ENCODE measurements at places on chromosomes 4 and X.

DNA sequence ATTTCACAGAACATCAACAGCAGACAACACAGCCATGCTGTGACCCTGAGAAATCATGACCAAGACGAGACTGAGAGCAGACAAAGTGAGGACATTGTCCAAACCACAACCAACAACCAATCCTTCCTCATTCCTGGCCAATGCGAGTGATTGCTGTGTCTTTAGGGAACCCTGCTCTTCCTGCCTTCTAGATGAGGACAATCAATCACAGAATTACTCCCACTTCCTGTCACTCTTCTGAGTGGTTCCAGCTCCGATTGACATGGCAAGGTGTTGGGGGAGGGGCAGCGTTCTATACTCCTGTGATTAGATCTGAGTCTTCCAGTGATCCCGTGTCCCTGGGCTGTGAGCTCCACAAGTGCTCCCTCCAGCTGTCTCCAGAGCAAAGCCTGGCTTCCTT, 227.8 kb downstream of the STIM2 start:
- DNase-seq, result no peak

- no peak for DNase-seq
Observed at GRCh38 chr4:54542119-54542438, 115.7 kb upstream of the KIT start.

DNA sequence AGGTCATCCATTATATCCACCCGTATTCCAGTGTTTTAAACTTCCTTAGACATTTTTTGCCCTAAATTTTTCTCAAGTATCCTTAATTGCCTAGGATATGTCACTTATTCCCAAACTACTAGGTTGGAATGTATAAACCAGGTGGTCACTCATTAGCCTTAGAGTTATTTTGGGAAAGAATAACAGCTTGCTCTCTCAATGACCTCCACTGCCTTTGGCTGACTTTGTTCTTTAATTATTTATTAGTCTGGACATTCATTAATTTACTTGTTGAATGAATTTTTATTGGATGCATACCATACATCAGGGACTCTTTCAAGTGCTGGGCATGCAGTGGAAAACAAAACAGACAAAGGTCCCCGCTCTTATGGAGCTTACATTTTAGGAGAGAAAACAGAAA, 609.3 kb upstream of the IGFBP7 start:
- no peak for DNase-seq

DNA sequence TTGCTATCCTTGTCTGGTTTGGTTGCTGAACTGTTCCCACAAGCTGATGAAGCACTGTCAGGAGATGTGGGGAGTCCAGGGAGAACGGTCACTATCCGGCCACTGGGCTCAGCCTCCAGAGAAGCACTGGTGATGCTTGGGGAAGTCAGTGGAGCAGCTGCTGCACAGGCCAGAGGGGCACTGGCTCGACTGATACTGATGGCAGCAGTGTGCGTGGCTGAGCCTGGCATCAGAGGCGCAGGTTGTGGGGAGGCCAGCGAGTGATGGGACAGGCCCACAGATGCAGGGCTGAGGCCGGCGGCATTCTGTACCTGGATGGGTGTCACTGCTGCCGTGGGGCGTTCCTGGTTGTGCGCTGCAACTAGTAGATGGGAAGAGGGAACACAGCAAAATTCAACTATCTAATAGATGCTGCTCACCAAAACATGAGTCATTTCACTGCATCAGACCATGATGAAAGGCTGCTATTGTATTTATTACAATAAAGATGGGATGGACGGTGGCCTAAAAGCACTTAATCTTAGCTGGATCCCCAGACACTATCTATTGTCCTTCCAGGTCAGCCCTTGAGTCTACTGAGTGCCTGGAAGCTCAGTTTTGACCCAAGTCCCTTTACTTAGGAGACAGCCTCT, 106.3 kb upstream of the CBR4 start:
- DNase-seq, result no peak

DNA sequence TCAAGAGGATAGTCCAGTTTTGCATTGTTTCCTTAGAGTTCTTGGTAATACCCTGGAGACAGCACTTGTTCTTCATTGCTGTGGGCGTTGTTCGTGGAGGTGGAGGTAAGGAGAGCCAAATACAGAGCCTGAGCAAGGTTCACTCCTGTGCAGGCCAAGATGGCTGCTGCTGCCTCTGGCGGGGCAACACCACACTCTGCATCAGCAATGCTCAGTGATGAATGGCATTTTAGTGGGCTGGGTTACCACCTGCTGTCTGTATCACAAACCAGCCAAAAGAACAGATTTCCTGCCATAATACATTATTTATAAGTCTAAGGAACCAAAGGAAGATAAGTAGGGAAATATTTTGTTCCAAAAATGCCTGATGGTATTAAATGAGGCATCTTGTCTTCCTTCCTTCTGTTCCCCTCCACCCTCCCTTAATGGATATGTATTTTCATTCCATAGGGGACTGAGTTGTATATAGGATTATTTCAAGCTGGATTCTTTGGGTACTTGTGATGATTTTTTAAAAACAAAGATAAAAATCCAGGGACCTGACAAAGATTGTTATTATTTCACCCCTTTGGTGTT, 61.6 kb upstream of the LIMCH1 start:
- DNase-seq, result no peak

- no peak for DNase-seq
Observed at GRCh38 chr4:25938366-25938765, 24.3 kb downstream of the SMIM20 start.

DNA sequence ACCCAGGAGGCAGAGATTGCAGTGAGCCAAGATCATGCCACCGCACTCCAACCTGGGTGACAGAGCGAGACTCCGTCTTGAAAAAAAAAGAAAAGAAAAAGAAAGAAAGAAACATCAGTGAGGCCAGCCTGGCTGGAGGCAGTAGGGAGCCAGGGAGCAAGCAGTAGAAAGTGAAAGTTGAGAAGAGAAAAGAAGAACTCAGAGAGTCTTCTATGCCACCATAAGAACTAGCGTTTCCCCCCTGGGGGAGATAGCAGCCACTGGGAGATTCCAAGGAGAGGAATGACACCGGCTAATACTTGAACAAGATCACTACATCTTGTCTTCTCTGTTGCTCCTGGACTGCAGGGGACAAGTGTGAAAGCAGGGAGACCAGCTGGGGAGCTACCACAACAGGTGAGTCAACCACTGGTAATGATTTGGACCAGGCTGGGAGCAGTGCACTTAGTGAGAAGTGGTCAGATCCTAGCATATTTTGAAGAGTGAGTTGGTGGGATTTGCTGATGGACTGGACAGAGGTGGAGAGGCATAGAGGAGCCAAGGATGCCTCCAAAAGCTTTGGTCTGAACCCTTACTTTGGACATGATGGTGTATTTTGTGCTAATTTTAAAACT, 33.4 kb downstream of the SLC2A9 start:
- no peak for DNase-seq

DNA sequence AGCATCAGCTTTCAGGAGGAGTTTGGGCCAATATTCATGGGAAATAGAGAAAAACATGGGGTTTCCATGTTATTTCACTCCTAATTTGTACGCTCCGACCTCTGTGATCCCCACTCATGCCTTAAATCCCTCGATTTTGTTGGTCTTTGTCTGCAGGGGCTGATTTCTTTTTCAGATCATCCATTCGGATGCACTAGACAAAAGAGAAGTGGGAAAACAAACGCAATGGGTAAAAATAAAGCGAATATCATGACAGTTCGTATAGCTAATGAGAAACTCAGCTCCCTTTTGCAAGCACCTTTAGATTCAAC, 139.1 kb upstream of the PLAC1 start:
- no peak for DNase-seq

DNA sequence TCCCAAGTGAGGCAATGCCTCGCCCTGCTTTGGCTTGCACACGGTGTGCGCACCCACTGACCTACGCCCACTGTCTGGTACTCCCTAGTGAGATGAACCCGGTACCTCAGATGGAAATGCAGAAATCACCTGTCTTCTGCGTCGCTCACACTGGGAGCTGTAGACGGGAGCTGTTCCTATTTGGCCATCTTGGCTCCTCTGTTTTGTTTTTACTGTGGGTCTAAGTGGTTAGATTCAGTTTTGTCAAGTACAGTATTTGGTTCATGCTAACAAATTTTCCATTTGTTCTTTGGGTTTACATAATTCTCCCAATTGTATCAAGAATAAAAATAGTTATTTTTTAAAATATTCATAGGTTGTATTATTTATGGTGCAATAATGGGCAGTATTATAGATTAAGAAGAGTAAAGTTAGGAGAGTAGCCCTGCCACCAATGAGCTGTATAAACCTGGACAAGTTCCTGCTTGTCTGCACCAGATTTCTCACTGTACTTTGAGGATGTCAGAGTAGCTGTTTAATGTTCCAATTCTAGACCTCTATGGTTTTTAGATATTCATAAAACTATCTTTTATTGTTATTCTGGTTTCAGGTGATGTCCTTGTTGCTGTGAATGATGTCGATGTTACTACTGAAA, 23.4 kb downstream of the INTU start:
- DNase-seq, result no peak

- no peak for DNase-seq
Observed at GRCh38 chrX:68018248-68019203, 414.8 kb downstream of the OPHN1 start.

DNA sequence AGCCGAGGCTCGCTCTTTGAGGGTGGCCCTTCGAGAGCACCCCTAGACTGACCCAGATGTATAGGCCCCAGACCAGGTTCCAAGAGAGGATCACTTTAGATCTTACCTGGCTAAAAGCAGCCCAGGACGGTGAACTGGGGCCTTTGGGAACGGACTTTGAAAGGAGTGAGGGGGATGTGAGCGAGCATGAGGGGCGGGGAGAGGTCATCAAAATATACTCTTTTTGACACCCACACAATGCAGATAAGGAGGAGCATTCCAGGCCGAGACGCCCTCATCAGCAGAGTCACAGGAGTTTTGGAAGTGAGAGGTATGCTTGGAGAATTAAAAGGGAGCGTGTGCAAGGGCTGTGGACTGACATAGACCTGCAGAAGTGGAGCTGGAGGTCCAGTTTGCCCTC, 528 bp downstream of the NSDHL start:
- no peak for DNase-seq

DNA sequence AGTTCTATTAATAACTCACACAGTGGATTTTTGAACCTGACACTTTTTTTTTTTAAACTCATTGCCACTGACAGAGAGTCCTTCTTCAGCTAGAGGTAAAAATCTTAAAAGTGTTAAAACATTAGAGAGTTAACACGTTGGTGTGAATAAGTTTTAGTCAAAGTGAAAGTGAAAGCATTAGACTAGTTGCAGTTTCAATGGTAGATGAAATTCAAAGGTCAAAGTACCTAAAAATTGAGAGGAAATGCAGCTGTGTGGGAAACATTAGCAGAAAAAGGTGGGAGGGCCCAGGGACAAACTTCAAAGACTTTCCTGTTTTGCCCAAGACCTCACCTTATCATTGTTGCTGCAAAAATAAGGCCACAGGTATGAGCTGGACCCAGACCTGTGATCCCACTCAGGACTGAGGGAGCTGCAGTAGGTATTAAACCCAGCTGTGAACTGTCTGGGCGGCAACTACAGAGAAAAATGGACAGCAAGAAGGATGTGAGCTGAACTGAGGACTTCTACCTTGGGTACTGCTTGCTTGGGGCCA, 17.6 kb upstream of the GABRA4 start:
- no peak for DNase-seq

Data from stimulated activated CD4-positive, alpha-beta T cell treated with anti-CD3 and anti-CD28 coated beads, Interleukin-15, amount 100 ng/mL, for 1 hour (primary cell).